Body of pancreas (tissue), 4 donors: ENCODE measurements at places on chromosomes 5 and 9.

DNA sequence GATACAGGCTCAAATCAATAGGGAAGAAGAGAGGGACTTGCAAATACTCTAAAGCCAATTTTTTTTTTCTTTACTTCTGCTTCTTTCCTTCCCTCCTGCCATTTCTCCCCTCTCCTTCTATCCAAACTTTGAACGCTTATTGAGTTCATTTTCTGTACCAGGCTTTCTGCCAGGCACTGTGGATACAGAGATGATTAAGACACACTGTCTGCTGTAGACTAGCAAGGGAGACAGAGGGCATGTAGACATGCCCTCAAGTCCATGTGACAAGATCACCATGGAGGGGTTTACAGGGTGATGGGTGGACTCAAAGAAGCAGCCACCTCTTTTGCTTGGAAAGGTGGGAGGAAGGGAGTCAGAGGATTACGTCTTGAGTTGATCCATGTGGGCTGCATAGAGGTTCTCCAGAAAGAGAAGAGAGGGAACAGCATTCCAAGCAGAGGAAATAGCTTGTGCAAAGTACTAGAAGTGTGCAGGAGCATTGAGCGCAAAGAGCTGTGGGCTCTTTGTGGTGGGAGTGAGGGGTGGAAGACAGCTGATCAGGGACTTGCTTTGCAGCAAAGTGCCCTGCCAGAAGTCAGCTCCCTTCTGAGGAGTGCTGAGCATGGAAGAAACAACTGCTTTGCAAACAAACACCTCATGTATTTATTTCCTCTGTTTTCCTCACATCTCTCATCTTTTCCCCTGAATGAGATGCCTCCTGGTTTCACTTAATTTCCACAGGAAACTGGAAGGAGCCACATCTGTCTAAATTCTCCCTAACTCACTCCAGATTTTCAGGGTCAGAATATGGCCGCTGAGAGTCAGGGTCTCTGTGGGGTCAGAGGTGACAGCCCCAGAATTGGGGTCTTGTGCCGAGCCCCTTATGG is 64.4 kb upstream of the COL15A1 start:
- no peak for DNase-seq

DNA sequence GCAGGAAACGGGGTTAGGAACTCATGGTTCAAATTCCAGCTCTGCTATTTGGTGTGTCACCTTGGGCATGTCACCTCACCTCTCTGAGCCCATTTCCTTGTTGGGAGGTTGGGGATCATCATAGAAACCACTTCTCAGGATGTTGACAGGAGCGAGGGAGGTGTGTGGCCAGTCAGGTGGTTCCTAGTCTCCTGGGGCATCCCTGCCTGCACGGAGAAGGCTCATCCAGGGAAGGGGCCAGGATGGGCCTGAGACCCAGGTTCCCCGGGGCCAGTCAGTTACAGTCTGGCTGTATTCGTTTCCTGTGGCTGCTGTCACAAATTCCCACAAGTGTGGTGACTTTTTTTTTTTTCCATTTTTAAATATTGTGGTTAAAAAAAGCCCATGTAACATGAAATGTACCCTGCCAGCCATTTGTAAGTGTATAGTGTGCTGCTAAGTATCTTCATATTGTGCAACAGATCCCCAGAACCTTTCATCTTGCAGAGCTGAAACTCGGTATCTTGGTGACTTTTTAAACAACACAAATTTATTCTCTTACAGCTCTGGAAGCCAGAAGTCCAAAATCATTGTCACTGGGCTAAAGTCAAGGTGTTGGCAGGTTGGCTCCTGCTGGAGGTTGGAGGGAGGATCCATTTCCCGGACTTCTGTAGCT is 78.7 kb upstream of the UNC5A start:
- DNase-seq, result no peak

DNA sequence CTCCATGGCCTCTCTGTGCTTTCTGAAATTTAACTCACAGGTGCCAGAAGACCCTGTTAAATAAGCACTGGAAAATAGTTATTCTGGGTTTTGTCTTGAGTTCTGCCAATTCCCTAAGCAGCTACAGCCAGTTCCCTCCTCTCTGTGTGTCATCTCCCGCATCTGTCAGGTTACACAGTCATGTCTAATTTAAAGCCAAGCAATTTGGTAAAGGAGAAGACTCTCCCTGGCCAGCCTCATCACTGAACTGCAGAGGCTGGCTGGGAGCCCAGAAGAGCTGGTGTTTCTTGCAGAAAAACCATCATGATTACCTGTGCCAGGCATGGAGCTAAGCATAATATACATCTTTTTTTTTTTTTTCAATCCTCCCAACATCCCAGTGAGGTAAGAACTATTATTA is 141.3 kb upstream of the ZNF366 start:
- DNase-seq, result no peak

DNA sequence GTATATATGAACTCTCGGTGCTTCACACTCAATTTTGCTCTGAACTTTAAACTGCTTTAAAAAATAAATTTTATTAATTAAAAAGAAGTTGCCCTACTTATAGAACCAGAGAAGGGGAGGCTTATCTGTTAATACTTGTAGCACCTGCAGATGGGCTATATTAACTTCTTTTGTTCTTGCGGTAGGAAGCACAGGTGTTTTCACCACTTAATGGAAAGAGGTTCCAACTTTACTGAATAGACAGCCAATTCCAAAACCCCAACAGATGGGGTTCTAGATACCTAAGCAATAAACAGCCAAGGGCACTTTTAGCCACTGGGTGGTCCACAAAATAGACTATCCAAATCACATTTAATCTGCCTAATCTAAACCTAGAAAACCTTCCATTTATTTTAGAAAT is 65.4 kb downstream of the SSBP2 start:
- no peak for DNase-seq

GRCh38 chr5:119016125-119016774 is 27.9 kb upstream of the DTWD2 start:
- DNase-seq, result no peak

DNA sequence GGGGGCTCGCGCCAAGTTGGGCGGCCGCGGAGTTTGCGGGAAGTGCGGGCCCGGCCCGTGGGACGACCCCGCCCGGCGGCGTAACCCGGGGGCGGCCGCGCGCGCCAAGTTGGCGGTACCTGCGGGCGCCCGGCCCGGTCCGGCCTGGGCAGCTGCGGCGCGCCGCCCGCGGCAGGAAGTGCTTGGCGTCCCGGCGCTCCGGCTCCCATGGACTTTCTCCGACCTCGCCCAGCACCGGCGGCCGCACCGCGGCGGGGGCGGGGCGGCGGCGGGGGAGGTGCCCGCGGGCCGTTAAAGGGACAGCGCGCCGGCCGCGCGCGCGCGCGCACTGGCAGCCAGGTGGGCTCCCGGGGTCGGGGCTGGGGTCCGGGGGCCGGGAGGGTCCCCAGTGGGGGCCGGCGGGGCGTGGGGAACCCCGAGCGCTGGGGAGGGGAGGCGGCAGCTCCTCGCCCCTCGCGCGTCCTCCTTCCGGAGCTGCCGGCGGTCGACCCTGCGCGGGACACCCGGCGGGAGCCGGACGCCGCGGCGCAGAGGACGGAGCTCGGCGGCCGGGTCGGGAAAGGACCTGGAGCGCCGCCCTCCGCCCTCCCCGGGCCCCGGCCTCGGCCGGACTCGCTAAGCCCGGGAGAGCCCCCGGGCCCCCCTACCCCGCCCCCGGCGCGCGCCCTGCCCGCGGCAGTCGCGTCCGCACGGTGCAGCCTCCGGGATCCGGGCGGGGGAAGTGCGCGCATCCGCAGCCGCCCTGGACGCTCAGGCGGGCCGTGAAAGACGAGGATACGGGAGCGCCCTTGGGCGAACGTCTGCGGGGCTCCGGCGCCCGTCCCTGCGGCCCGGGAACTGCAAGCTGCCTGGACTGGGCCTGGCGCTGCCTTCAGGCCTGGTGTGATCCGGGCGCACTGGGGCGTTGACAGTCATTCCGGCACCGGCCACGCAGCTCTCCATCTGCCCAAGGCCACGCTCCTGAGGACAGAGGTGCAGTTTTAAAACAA is at the start of gene NACC2:
Gene NACC2 (minus strand): TSS at position 220 of the 989 bp plus-strand sequence. CDS start 44,768 bp downstream, outside the sequence.
- DNase-seq, result peak; percentile 73

DNA sequence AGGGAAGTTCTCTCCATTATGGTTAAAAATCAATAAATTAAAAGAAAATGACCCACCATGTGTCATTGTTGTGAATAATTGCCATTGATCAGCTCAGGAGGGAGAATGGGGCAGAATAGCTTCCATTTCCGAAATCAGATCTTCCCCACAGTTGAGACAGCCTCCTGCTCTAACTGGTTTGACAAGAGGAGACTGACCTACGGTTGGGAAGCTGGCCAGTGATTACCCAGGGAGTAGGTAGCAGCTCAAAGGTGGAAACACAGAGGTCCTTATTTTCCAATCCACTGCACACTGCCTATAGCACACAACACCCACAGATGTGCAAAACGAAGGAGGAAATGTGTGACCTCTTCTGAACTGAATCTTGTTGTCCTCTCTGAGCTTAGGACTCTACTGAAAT is 69.0 kb upstream of the DAPK1 start:
- peak; percentile 67 for DNase-seq

DNA sequence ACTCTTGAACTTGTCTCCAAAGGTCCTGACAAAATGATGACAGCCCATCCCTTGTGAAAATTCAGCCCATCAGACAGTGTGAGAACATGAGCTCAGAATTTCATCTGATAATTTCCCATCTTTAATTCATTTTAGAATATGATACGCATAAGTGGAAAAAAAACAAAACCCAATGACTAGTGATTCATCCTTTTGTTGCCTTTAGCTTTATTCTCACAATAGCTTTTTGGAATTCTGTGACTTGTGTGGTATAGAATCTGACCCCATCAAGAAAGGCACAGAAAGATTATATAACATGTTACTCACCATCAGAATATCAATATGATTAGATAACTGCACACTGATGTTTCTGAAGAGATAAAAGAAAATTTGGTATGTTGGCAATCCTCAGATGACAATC is 16.1 kb upstream of the TMED7 start:
- no peak for DNase-seq

DNA sequence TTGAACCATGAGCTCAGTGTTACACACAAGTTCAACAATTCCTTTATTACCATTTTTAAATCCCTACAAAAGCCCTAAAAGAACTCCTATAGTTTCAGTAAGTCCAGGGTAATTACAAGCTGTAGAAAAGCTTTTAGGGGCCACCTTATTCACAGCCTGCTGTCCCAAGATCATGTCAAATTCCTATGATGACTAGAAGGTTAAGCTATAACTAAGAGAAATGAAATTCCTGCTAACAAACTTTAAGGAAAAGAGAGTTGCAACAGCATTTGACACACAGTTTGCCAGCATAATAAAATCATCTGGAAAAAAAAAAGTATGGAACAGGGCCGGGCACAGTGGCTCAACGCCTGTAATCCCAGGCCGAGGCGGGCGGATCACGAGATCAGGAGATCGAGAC is 31.5 kb downstream of the TMEM245 start:
- no peak for DNase-seq

- no peak for DNase-seq
Observed at GRCh38 chr5:149810856-149811255, 80.7 kb downstream of the PPARGC1B start.

DNA sequence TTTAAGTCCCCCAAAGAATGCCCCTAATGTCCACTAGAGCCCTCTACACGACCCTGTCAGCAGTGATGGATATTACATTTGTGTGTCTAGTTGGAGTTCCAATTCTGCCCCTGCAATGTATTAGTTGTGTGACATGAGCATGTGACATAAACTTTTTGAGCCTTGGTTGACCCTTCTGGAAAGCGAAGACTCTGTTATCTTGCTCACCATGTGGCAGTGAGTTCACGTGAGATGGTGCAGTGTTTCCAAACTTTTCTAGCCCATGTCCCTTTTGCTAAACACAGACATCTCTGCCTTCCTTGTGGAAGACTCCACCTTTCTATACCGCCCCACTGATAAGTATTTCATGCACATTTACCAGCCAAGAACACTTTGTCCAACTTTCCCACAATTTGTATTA is 87.0 kb upstream of the BOD1 start:
- no peak for DNase-seq

DNA sequence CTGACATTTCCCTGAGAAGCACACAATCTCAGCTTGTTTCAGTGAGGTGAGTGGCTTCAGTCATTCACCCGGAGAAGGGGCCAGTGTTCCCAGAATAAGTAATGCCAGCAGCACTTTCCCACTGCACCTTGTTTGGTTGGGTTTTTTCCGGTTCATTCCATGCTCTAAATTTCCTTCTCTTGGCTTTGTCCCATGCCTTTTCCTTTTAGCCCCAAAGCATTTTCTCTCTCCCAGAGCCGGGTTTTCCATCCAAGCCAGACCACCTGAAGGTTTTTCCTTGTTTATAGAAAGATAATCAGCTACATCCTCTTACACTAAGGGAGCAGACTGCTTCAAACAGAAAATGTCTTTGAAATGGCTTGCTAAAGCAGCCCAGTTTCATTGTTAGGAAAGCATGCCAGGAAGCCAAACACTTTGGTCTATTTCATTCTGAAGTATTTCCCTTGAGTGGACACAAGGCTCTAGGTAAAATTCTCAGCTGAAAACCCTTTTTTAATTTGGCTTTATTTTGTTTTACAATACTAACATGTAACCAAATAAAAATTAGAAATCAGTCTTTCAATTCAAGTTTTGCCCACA is 501.6 kb downstream of the DTWD2 start:
- no peak for DNase-seq

DNA sequence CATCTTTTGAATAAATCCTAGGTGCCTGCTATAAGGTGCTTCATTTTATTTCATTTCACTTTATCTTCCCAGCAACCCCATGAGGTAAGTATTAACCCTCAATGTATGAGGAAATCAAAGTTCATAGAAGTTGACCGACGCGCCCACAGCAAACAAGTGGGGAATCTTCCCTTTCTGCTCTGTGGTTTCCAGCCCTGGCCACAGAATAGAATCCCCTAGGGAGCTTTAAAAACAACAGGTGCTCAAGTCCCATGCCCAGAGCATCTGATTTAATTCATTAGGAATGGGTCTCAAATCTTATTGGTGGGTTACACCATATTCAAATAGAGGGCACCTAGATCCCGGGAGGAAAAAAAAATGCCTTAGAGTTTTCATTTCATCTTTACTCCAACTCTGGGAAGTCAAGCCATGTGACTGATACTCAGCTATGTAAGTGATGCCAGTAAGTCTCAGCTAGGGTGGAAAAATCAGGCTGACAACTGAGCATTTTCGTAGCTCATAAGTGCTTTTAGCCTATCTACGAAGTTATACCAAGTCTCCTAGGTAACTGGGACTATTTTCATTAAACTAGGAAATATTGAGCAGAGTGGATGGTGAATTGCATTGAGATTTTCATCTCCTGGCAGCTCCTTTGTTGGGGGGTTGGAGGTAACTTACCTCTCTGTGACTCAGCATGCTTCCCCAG is 353.4 kb upstream of the SLC30A5 start:
- DNase-seq, result no peak

- no peak for DNase-seq
Observed at GRCh38 chr9:70340572-70340971, 73.9 kb downstream of the KLF9 start.

- DNase-seq, result no peak
Observed at GRCh38 chr5:110506378-110506777, 220.1 kb downstream of the TMEM232 start.

GRCh38 chr9:97855486-97855875 is 2.5 kb downstream of the FOXE1 start:
- DNase-seq, result no peak

- DNase-seq, result no peak
Observed at GRCh38 chr9:115804206-115804605, 349.4 kb upstream of the PAPPA start.

DNA sequence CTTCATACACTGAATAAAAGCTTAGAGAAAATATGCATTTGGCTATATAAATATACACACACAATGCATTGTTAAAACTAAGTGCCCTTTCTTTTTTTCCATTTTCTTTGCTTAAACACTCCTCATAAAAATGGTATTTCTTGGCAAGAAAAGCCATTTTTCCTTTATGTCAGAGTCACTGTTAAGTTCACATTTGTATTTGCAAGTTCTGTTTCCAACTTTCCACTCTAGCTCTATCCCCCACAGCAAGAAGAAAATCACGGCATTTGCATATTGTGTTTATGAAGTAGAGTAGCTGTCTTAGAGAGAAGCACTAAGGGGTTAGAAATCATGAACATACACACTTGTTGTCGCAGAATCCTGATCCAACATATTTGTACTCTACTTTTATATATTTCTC is 662.1 kb upstream of the MEF2C start:
- DNase-seq, result no peak
